ENCODE measurements at places on chromosomes 12 and 14.

DNA sequence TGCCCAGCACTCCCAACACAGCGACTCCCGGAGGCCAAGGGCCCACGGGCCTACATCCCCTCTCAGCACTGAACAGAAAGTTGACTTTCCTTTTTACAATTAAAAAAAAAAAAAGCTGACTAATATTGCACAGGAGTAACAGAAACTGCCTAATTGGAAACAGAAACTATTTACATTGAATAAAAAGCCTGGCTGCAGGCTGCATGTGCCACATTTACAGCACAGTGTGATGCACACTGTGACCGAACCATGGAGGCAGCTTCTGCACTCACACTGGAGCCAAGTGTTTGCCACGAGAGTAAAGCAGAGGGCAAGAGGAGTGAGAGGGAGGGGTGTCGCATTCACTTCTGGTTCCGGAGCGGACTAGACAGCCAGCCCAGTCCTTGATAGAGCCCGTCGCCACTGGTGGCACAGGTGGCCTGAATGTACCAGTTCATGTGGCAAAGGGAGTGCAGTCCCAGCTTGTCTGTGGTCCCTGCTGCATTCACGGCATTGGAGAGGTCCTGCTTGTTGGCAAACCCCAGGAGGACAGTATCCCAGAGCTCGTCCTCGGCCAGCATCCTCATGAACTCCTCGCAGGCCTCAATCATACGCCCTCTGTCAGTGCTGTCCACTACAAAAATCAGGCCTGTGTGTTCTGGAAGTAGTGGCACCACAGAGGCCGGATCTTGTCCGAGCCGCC is 59.2 kb downstream of the SPPL3 start:
- DNase-seq, result no peak

GRCh38 chr12:71439613-71440344 is at the start of gene LGR5:
TSS of gene LGR5 (plus strand) at chr12:71439798. CDS start at chr12:71440081, 283 bp downstream.
- DNase-seq, result no peak

- no peak for DNase-seq
Measured at GRCh38 chr12:119720349-119720748, 52.4 kb downstream of the PRKAB1 start.

GRCh38 chr12:30019366-30020140 is 235.8 kb upstream of the TMTC1 start:
- no peak for DNase-seq

- peak; percentile 47 for DNase-seq
Measured at GRCh38 chr14:50260511-50260910, 29.1 kb upstream of the SOS2 start.

- no peak for DNase-seq
Measured at GRCh38 chr12:105100998-105101397, 6.5 kb upstream of the WASHC4 start.

GRCh38 chr12:101111441-101111840 is 98.6 kb downstream of the SLC5A8 start:
- no peak for DNase-seq

GRCh38 chr14:102733326-102733725 is 43.9 kb upstream of the TRAF3 start:
- DNase-seq, result no peak

DNA sequence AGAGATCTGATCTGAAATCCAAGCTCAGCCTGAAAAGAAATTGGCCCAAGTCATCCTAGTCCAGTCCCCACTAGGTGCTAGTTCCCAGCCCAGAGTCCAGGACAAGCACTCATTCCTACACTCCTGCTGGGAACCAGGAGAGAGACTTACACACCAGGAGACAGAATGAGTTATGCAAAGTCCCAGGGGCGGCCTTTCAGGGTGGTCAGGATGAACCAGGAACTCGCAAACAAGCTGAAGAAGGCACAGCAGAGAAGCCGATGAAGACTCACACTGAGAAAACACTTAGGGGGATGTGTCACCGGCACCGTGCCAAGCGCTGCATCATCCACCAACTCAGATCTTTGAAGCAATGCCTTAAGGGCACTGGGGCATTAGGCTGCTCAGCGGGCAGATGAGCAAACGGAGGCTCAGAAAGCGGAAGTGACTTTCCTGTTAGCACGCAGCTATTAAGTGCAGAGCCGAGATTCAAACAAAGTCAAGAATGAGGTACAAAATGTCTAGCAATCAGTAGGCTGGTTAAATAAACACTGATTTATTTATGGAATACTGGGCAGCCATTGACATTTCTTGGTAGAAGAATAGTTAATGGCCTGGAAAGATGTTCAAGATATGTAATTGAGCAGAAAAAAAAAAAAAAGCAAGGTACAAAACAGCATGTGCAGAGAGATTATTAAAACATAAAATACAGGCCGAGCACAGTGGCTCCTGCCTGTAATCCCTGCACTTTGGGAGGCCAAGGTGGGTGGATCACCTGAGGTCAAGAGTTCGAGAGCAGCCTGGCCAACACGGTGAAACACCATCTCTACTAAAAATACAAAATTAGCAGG is 78.7 kb downstream of the LRRC74A start:
- DNase-seq, result peak; percentile 81

DNA sequence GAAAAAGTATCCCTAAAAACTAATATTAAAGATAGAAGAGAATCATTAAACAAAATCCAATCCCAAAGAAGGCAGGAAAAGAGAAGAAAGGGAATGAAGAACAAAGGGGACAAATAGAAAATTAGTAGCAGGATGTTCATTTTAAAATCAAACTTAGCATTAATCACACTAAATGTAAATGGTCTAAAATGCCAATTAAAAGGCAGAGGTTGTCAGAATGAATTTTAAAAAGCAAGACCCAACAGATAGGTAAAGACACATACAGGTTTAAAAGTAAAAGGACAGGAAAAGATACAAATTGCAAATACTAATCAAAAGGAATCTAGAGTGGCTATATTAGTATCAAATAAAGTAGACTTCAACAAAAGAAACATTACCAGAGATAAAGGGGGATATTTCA is 12.5 kb downstream of the DDHD1 start:
- no peak for DNase-seq

DNA sequence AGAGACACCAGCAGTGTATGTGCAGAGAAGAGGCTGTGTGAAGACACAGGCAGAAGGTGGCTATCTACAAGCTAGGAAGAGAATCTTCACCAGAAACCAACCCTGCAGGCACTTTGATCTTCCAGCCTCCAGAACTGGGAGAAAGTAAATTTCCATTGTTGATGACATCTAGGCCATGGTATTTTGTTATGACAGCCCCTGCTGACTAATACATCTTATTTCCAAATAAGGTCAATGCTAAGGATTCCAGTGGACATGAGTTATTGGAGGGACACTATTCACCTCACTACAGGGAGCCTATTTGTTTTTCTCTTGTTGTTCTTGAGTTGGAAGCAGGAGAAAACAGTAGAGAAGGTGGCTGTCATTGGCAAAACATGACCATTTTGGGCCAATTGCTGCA is 88.5 kb upstream of the RIN3 start:
- no peak for DNase-seq

GRCh38 chr12:11716794-11717518 is 67.5 kb downstream of the ETV6 start:
- no peak for DNase-seq

- DNase-seq, result peak; percentile 46
Measured at GRCh38 chr12:388541-389141, 479 bp downstream of the KDM5A start.

GRCh38 chr14:82533351-82533750 is 999.7 kb upstream of the SEL1L start:
- no peak for DNase-seq

DNA sequence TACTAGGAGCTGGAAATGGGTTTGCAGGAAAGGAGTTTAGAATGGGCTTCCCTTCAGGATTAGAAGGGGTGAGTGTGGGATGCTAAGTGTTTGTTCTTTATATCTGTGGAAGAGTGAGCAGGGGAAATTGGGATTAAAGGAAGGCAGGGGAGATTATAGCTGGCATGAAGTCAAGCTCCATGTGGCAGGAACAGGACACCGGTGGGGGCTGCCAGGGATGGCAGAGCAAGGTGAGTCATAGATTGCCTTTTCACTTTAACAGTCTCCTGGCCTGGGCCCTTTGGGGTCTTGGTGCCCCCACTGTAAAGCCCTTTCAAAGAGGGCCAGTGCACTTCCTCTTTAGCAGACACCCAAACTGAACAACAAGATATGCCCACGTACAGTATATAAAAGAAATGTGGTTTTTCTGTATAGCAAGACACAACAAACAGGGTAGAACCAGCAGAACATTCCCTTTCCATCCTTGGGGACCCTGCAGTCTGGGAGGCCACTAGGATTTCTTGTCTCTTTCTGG is 23.1 kb upstream of the FBXO21 start:
- DNase-seq, result no peak

- no peak for DNase-seq
Measured at GRCh38 chr14:64786296-64787149, 82.3 kb downstream of the PLEKHG3 start.

- DNase-seq, result no peak
Measured at GRCh38 chr12:29486972-29487371, 10.5 kb downstream of the OVCH1 start.

DNA sequence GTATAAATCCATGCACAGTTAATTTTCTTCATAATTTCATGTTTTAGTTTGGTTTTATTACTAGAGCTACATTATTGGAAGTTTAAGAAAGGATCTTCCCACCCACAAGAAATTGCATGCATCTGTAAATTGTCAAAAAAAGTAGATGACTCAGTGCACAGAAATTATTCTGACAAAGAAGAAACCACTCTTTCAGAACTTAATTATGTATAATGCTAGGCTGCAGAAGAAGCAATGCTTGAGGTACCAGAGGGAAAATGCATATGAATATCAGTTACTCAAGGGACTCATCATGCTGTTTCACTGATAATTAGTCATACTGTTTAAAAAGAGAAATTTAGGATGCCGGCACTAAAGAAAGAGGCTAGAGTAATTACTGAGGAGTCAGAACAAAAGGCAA is 147.0 kb downstream of the SLC16A7 start:
- no peak for DNase-seq

- no peak for DNase-seq
Measured at GRCh38 chr12:19964549-19964948, 403.8 kb upstream of the PDE3A start.

DNA sequence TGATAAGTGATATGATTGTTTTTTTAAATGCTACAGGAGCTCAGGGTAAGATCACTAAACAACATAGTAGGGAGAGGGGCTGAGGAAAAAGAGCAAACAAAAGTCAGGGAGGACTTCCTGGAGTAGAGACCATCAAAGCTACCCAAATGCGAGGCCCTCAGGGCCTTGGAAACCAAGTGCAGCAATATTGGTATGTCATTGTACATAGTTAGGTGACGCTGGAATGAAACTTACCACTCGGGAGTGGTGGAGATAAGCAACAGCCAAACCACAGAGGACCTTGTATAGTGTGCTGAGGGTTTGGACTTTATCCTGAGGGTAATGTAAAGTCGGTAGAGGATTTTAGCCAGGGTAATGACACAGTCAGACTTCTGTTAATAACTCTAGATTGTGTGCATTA is 13.8 kb downstream of the KITLG start:
- no peak for DNase-seq

DNA sequence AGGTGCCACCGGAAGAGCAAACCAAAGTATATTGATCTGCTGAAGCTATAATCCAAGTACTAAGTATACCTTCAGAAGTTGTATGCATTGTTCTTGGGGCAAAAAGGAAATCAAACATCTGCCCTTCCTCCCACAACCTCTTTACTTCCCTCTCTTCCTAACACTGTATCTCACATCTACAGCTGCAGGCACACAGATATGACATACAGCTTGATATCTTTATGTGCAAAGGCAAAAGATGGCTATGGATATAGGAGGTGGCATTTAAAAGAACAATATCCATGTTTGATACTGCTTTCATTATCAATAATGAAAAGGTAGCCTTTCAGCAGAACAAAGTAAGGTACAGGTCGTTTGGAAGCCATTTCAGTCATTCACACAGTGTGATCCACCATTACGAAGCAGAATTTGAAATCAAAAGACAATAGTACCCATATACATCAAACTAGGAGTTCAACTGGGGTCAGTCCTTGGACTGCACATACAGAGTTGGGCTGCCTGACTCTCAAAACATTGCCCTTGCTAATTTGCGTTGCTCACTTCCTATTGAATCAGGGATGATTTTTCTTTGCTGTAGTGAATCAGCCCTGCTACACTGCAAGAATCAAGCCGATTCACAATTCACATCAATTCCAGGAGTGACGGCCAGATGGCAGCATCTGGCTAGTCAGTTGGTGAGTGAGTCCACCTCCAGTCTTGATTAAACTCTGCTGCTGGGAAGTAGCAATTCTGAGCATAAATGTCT is 8.9 kb downstream of the ANG start:
- DNase-seq, result peak; percentile 66

GRCh38 chr14:22434030-22434429 is 155.0 kb downstream of the DAD1 start:
- no peak for DNase-seq

GRCh38 chr14:100709289-100710284 is 17.1 kb upstream of the DLK1 start:
- no peak for DNase-seq

- no peak for DNase-seq
Measured at GRCh38 chr14:27672047-27672446, 1074.2 kb upstream of the NOVA1 start.

GRCh38 chr14:29941401-29941800 is 13.8 kb upstream of the PRKD1 start:
- DNase-seq, result no peak

GRCh38 chr12:13834241-13834640 is 147.2 kb downstream of the GRIN2B start:
- DNase-seq, result no peak

- DNase-seq, result no peak
Measured at GRCh38 chr14:98886982-98887381, 385.0 kb downstream of the BCL11B start.

DNA sequence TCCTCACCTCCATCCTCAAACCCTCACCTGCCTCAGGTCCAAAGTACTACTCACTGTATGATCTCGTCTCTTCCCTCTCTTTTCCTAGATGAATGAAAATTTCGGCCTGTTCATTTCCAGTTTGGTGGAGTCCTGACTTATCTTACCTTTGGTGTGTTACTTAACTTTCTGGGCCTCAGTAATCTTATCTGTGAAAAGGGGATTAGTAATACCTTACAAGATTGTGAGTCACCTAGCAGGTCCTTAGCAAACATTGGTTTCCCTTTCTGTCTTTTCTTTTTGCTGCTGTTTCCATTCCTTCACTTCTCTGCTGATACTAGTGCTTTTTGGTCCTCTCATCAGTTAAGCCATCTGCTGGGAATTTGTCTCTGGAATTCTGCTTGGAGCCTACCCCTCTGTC is 52.8 kb downstream of the AKAP6 start:
- no peak for DNase-seq

GRCh38 chr14:101197595-101198397 is 294.3 kb upstream of the RTL1 start:
- DNase-seq, result no peak

DNA sequence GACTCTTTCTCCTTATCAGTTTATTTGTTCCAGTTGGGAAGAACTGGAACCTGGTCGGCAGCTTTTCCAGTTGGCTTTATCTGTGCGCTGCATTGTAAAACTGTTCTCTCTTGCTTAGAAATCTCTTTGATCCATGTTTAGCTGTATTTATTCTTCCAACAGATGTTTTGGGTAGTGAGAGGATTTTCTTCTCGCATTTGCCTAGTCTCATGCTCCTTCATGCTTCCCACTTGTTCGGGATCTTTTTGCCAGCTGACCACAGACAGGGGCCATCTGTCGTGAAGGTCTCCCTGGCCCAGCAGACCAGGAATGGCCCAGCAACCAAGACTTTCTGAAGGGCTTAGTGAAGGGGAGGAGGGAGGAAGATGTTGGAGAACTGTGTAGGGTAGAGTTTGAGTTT is 21.6 kb downstream of the NTF3 start:
- no peak for DNase-seq

Data from CD4-positive, alpha-beta T cell treated with Interleukin-15 for 4 hours (primary cell).